T-helper 1 cell (primary cell): ENCODE measurements at places on chromosomes 16 and 17.

- no peak for DNase-seq
Measured at GRCh38 chr17:63805591-63805990, 21.6 kb upstream of the PSMC5 start.

DNA sequence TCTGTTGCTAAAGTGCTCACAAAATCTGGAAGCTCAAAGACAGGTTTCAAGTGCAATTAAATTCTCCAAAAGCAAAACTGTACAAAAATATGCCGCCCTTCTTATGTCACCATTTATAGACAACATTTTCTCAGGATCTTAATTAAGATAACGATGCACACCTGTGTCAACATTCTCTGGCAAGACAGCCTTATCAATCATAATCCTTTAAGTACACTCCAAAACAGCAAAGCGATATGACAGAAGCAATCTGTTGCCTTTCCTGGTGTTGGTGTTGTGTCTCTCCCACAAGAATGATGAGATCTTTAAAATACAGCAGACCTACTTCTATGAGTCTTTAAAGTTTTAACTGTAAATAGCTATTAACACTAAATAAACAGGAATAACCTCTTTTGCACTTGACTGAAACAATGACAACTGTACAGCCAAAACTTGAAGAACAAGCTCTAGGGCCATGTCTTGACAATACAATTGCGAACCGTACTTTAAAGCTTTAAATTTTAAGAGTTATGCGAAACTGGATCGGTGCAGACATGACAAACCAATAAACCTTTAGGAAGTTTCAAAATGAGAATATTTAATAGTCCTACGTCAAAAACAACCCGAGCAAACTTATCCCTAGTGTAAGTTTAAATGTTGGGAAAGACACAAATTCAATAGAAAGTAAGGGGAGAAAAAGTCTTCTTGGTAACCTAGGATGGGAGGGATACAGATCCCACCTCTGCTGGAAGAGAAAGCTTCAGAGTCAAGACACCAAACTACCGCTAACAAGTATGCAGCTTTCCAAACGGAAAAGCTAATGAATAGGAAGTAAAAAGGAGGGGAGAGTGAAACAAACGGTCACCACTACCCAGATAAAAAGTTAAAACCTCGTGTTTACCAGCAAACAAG, 3.3 kb upstream of the IRX5 start:
- DNase-seq = no peak

DNA sequence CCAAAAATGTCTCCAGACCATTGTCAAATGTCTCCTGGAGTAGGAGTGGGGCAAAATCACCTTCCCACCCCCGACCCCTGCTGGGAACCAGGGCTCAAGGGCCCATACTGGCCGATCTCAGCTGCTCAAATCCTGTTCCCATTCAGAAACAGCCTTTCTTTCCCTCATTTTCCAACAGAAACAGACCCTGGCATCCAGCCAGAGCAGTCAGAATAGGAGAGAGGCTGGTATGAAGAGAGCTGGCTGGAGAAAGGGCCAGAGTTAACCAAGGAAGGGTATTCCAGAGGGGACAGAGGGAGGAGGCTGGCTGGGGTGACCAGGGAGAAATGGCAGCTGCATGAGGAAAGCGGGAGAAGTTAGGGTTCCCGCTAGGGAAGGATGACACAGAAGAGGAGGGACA, 199.1 kb downstream of the XYLT1 start:
- no peak for DNase-seq

DNA sequence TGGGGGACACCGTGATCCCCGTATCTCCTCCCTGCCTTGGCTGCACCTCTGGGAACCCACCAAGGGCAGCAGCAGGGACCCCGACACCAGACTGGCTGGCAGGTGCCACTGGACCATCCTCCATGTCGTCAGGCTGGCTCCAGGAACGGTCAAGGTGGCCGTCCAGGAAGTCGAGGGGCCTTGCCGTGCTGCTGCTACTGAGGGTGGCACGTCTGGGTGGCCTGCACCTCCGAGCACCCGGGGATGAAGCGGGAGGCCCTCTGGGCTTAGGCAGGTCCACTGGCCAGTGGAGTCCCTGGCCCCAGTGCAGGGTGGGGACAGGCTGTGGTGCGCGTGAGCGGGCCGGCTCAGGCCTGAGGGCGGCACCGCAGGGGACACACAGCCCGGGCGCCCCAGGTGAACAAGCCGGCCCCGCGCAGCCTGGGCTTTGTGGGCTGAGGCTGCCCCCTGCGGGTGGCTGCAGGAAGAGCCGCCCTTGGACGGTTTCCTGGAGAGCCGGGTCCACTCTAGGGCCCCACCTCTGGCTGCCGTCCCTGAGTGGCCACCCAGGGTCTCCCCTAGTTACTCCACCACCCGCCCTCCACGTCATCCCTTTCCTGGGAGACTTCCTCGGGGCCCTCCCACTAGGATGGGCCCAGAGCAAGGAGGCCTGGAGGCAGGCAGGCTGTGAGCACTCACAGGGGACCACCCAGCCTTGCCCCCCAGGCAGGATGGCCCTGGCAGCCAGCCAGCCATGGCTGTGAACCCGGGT, 42.8 kb upstream of the ZC3H18 start:
- DNase-seq = peak; percentile 48

DNA sequence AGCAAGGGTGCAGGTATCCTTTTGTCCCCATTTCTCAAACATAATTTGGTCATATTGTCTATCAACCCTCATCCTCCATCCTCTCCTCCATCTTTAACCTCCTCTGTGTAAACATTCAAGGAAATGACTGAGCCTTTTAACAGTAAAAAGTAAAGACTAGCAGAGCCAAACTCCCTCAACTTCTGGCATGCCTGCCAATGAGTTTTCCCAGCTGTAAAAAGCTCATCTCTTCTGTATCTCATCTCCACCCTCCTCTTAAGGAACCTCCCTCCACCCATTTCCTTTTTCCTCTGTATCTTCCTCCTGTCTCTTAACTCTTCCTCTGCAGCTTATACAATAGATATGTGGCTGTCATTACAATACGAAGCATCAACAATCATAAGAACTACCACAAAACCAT, 76.9 kb upstream of the PSMD7 start:
- DNase-seq = no peak

DNA sequence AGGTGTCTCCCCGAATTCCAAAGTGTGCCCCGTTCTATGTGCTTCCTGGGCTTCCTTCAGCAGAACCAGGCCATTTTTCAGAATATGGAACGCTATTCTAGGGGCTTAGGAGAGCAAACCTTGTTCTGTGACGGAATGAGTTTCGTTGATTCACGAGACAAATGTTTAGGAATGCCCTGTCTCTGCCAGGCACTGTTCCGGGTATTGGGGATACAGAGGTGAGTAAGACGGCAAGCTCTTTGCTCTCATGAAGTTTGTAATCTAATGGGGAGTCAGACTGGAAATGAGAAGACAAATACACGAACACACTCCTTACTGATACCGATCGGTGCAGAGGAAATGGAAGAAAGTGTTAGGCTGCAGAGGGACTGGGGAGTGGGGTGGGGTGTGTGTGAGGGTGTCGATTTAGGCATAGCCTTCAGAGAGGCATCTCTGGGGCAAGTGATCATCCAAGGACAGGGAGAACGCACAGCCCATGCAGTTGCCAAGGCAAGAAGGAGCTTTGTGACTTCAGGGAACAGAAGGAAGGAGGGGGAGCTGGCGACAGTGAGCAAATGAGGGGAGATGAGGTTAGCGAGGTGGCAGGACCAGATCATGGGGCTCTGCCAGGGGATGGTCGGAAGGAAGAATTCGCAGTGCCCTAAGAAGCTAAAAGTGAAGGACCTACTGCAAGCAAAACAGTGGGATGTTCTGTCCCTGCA, 189.6 kb downstream of the MSI2 start:
- DNase-seq = no peak

GRCh38 chr17:27226611-27227230, 67.2 kb upstream of the WSB1 start:
- no peak for DNase-seq

DNA sequence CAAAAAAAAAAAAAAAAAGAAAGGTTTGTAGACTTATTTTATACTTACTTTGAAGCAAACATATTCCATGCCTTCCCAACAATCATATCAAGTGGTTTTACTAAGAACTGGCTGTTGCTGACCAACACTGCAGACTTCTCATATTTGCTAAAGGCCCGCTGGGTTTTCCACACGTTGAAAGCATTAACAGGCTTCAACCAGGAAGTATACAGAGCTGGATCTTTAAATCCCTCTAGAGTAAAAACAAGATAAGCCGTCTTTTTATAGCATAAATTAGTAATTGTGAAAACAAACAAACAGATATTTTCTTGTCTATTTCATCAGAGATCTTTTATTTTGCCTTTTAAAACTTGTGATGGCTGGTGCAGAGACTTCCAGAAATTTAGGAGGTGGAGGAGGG, 29.1 kb downstream of the TUBD1 start:
- no peak for DNase-seq

DNA sequence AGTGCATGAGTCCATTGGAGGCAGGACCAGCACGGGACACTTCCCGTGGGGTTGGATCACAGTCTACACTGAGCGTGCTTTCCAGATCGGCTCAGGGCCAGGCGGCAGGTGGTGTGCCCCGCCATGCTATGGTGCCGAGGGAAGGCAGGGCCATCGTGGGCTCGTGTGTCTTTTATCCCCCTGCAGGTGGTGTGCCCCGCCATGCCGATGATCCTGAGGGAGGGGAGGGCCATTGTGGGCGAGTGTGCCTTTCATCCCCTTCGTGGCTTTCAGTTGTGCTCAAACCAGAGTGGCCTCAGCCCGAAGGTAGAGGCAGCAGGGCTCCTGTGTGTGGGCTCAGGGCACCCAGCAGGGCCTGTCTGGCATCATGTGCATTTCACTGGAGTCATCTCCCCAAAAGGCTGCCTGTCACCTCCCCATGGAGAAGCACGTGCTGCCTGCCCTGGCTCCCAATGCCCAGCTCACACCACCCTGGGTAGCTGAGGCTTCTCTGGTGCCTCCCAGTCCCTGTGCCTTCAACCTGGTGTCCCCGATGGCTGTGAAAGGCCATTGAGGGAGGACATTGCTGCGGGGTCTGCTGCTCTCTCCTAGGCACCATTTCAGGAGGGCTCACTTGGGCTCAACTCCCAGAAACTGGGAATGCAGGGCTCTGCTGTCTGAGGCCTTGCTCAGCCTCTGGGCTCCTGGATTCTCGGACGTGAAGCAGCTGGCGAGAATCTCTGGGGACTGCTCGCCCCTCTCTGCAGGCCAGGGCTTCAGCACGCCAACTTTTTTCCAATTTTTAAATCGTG, 207.6 kb downstream of the NPIPB11 start:
- DNase-seq = no peak

- DNase-seq = no peak
Measured at GRCh38 chr17:71501711-71502110, 619.1 kb upstream of the SOX9 start.

- DNase-seq = no peak
Measured at GRCh38 chr17:15278924-15279477, 13.9 kb upstream of the PMP22 start.

DNA sequence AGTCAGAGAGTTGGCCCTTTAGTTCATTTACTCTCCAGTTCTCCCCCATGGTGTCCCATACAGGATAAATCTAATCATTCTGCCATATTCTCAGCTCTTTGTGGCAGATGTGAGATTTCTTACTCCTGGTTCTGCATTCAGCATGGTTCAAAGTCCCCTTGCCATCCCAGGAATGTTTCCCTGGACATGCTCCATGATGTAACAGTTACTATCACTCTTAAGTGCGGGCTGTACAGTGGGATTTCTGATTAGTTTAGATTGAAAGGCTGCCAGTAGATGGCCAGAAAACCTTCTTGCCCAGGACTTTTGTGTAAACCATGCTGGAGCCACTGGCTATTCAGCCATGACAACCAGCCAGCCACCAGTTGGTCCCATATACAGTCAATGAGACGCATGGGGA, 10.4 kb downstream of the KRT37 start:
- DNase-seq = no peak

DNA sequence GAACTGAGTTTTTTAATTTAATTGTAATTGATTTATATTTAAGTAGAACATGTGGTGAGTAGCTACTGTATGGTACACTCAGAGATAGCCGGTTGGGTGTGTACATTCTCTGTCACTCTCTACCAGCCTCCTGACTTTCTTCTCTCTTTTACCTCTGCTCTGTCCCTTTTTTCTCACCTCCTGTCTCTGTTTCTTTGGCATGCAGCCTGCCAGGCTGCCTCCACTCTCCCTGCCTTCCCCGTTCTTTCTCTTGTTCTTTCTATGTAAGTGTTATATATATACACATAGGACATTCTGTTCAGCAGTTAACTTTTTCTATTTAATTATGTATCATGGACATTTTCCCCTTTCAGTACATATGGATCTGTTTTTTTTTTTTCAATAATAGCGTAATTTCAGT, 50.8 kb downstream of the MRTFB start:
- DNase-seq = no peak

GRCh38 chr17:78896834-78897663, 6.0 kb downstream of the CEP295NL start:
- DNase-seq = no peak

- peak; percentile 65 for DNase-seq
Measured at GRCh38 chr17:74368341-74369081, 1.2 kb downstream of the GPR142 start.

DNA sequence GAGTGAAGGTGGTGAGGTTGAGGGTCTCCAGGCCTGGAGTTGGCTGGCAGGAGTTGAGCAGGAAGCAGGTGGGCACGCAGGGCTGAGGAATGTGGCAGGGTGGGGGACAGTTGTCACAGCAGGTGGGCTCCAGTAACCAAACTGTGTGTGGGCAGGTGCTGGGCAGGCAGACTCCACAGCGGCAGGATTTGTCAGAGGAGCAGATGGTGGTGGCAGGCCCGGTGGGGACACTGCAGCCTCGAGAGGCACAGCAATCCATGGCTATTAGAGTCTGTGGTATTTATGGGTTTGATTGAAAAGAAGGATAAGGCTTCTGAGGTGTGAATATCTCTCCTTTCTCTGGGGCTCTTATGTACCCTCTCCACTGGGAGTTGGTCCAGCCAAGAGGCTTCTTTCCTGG, at the start of gene KRTAP3-3:
Gene KRTAP3-3 (minus strand): TSS at position 326 of the 400 bp plus-strand sequence. CDS start 67 bp downstream, at position 259.
- no peak for DNase-seq

- DNase-seq = no peak
Measured at GRCh38 chr17:61214753-61215152, 184.9 kb upstream of the TBX2 start.

DNA sequence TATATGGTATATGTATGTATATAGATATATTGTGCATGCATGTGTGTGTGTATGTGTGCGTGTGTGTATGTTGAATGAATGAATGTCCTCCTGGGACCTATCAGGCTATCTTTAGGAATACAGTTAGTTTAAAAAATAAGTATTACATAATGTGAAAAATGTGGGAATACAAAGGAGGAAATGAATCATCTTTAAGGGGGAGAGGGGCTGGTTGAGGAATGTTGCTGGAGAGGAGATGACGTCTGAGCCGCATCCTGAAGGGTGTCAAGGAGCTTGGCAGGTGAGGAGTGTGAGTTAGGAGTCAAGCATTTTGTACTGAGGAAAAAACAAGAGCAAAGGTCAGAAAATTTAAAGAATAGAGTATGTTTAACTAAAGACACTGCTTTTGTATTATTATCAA, 62.4 kb upstream of the NLK start:
- no peak for DNase-seq

GRCh38 chr17:76394166-76394565, 9.8 kb downstream of the SPHK1 start:
- DNase-seq = no peak

GRCh38 chr17:65017207-65017774, 39.2 kb downstream of the GNA13 start:
- DNase-seq = no peak
